C1 segment of cervical spinal cord (tissue), 14 donors: ENCODE measurements at places on chromosomes 4 and X.

- DNase-seq = no peak
Observed at GRCh38 chr4:15947684-15948083, 9.1 kb upstream of the FGFBP1 start.

DNA sequence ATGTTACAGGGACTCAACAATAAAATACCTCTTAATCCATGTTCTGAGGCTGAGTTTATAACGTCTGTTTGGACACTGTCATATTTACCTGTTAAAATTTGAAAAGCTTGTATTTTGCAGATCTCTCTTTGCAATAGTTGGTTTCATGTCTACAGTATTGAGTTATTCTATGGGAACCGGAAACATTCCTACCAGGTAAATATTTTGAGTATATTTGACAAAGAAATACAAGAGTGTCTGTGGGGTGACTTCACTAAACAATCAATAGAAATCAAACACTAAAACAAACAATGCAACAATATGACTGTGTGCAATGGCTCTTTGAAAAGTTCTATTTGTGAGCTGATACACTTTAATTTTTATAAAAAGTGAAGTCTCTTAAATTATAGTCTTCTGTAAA lies 47.7 kb upstream of the CXCL8 start:
- DNase-seq = no peak

DNA sequence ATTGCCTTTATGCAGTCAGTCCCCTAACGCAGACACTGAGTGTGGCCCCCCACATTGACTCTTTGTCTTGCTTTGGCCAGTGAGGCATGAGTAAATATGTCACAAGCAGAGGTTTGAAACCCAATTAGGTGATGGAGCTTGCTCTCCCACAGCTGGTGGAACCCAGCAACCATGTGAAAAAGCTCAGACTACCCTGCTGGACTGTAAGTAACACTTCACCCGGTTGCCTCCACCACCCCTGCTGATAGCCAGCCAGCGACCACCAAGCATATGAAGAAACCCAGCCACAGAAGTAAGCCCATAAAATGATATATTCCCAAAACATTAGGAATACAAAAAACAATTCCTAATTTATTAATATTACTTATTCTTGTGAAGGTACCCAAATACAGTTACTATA lies 21.6 kb upstream of the PDCL2 start:
- no peak for DNase-seq

- no peak for DNase-seq
Observed at GRCh38 chr4:54498661-54499111, 159.1 kb upstream of the KIT start.

DNA sequence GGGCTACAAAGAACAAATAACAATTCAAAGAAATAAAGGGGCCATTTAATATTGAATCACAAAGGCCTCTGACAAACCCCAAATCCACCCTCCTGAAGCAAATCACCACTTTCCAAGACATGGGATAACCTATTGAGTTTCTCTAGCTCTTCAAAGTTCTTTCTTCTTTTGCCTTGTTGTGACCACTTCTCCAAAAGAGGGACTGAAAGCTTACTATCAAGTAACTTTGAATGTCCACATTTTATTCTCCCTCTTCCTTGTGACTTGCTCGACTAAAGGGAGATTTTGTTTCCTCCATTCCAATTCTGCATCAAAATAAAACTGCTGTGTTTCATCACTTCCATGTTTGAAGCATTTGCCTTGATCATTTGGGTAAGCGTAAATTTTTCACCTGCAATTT lies 166.6 kb upstream of the SLC7A11 start:
- no peak for DNase-seq

DNA sequence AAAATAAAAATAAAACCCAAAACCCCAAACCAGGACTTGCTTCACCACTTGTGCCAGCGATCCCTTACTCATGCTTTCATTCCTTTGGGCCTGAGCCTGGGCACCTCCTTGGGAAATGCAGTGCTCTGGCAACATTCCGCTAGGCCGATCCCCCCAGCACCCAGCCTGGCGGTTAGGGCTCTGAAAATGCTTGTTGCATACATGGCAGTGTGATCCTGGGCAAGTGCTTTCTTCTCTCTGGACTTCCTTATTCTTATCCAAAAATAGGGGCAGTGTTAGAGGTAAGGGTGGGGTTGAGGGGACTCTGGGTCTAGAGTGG lies 4.6 kb downstream of the ZNF185 start:
- no peak for DNase-seq

DNA sequence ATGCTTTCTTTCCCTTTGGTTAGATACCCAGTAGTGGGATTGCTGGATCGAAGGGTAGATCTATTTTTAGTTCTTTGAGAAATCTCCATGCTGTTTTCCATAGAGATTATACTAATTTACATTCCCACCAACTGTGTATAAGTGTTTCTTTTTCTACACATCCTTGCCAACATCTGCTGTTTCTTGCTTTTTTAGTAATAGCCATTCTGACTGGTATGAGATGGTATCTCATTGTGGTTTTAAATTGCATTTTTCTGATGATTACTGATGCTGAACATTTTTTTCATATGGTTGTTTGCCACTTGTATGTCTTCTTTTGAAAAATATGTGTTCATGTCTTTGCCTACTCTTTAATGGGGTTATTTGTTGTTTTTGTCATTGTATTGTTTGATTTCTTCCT lies 6.6 kb upstream of the AGA start:
- DNase-seq = no peak

DNA sequence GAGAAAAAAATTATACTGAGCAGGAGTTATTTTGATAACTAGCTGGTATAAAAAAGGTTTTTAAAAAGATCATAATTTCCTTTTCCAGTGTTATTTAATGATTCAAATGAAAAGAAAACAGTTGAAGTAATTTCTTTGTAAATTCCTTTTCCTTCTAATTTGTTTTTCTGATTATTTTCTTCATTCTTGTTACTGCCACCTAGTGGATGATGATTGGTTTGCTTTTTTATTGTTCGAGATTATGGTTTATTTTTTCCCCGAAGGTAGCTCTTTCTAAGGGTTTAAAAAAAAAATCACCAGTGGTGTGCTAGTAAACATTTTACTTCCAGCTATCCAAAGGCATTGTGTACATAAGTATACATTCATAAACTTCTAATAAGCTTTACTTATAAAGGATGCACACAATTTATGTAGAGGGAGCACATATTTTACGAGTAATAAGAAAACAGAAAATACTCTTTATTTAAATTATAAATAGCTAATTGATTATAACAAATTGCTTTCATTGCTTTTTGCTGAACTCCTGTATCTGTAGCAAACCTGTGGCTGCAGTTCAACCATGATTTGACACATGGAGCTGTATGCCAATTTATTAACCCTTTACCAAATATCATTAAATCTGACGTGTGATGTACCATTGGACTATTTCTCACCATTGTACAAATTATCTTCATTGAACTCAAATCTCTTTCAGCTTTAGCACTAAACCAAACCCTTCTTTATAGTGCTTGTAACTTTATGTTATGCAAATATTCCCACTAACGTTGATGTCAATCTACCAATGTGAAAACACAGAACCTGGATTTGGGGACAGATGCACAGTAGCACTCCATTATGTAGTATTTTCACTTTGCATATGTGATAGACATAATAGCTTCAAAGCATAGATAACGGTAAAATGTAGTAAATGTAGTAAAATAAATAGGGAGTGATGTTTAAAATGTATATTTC lies 97.8 kb upstream of the ANK2 start:
- no peak for DNase-seq

GRCh38 chr4:3302786-3303564 lies 10.2 kb downstream of the RGS12 start:
- no peak for DNase-seq
